PC-3 (cell line): ENCODE measurements at places on chromosomes 6 and 20. TPM values are rescaled to one million over a fixed set of nuclear protein-coding genes. Genes with fewer than 3 reads are reported as not detected.
A peak's percentile ranks its signal among the peaks of the same experiment; 100 is the strongest.

GRCh38 chr20:57437267-57437666 lies 46.1 kb downstream of the RBM38 start:
- no peak for DNase-seq

Gene SAPCD1
- total RNA-seq: 4.2 and 6.0 TPM in 2 replicates

DNA sequence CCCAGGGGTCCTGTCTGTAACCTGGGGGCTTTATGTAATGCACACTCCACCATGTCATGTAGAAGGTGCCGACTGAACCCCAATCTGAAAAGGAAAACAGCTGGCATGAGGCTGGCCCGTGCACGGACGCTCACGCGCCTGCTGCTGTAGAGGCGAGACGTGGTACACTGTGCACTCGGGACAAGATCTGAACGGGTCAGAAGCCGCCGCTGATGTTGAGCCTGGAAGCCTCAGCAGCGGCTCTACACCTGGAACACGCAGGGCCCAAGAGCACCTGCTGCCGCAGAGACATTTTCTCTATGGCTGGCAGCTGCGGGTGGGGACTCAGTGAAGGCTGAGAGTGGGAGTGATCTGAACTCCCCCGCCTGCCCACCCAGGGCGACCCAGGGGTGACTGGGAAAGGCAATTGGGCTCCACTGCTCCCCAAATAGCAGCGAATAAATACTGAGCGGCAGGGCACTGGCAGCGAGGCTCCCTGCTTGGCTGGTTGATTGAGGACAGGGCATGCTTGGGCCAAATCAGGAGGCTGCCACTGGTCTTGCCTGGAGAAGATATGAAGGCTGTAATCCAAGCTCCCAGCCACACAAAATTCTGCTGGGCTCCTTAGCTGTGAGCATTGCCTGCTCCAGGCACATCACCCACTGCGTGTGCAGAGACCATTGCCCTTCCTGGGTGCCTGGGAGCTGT lies 2.5 kb upstream of the OGFR start:
- DNase-seq: no peak

Gene TRAPPC3L
- total RNA-seq: not detected in 2 replicates

DNA sequence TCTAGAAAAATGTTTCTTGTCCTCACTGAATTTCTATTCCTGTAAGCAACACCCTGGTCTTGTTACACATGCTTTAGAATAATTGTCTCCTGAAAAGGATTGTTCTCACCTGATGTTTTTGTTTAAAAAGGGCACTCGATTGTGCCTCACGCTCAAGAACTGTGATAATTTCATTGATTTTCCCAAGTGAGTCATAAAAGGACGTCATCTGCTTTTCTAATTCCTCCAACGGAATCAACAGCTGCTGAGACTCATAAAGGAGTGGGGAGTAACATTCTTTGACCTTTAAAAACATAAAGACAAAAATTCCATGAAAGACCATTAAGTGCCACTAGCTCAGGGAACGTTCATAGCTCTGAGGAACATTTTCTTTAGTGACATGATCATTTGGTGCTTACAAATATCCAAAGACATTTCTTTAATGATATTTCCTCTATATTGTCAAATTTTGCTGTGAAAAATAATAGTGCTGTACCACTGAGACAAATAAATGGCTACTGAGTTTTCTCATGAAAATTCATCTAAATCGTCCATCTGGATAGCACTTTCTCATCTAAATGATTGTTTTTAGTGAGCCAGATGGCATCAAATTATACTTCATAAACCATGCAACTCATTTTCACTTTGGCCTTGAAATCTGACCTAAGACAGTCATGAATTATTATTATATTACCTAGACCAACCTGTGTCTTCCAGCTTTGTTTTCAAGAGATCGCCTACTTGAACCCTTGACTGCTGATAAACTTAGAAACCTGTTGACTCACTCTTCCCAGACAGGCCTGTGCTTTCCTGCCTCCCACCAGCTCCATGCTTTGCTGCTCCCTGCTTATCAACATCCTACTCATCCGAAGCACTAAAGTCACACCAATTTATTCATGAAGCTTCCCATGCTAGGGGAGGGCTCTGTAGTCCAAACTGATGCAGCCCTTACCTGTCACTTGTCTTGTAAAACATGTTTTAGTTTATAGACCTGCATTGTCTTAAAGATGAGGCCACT lies 178.2 kb downstream of the SYNE1 start:
- DNase-seq: peak; percentile 10

Gene MCM3
- 201 and 203 TPM in 2 replicates for total RNA-seq

Gene SLC17A2
- total RNA-seq: not detected in 2 replicates

Gene JPH2
- 15.5 and 15.8 TPM in 2 replicates for total RNA-seq
